ENCODE measurements at places on chromosomes 2 and 18.

DNA sequence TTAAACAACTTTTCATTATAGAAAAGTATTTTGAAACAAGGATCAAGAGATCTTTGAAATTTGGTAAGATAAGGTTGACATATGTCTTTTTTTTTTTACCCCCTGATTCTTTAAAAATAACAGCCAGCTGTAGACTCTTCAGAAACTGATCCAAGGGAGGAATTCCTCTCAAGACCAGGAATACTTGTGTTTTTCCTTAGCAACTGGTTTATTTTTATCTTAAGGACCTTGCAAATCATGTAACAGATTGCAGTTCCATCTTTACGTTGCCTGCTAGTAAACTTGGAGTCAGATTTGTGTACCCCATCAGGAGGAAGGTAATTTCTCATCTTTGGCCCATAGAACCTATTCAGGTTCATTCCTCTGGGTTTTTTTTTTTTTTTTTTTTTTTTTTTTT, 71.6 kb downstream of the BOLA3 start:
- no peak for DNase-seq

GRCh38 chr2:211495339-211495738, 938.9 kb downstream of the CPS1 start:
- DNase-seq: no peak

- DNase-seq: no peak
Observed at GRCh38 chr2:27033253-27033852, 588 bp downstream of the TMEM214 start.

DNA sequence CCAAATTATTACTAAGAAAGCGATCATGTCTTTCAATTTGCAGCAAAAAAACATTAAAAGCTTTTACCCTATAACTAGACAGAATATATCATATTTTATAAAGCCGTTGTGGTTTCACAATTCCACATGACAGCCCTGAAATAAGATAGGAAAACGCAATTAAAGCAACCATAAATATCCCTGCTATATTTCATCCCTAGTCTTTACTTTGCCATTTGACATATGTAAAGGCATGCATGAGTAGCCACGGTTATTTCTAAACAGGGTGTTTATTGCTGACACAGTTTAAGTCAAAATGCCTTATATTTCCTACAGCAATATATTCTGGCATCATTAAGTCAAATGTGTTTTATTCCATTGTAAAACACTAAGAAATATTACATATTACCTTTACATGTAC, 239.9 kb downstream of the DSEL start:
- no peak for DNase-seq

GRCh38 chr2:11141319-11141718, 13.9 kb upstream of the SLC66A3 start:
- no peak for DNase-seq

DNA sequence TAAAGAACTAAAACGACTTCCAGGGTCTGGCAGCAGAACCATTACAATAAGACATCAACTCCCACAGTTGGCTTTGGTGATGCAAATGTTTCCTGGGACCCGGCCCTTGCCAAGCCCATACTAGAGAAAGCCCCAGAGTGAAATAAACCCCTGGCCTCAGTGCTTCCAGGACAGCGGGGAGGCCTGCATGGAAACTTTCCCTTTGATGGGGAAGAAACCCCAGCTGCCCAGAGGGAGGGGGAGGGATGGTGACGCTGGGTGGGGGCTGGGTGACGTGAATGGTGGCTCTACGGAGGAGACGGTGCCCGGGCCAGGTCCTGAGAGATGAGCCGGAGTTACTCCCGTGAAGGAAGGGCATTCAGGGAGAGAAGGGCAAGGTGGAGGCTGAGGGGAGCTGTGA, 27.5 kb downstream of the INHBB start:
- no peak for DNase-seq

- no peak for DNase-seq
Observed at GRCh38 chr2:7262727-7263126, 345.5 kb downstream of the RNF144A start.

DNA sequence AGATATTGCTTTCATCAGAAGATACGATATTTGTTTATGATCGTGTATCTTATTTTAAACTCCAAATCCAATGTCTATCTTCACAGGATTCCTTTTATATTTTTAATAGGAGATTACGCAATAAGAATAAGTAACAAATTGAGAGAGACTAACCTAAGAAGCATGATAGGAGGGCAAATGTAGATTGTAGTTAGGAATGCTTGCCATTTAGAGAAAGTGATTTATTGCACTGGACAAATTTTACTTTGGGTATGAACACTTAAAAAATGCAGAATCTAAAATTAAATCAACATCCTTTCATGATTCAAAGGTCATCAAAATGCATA, 563.4 kb upstream of the POU3F3 start:
- no peak for DNase-seq

DNA sequence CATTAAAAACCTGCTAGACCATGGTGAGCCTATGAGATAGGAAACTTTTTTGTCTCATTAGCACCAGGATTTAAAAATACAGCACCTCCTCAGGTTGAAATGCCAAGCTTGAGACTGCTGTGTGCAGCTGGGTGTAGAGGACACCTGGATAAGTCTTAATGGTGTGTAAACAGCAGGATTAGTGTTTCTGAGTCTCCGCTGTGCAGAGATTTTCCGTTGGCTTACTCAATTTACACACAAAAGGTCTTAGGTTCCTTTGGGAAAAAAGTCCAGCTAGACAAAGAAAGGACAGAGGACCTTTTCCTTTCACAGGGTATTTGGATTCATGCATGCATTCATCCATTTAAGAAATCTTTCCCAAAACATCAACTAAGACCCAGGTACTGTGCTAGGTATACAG, 168.1 kb downstream of the NRXN1 start:
- no peak for DNase-seq

GRCh38 chr2:64820901-64821300, 167.2 kb upstream of the SERTAD2 start:
- no peak for DNase-seq
